Forelimb muscle (tissue), 1 donor: ENCODE measurements at places on chromosomes 16 and 17.

DNA sequence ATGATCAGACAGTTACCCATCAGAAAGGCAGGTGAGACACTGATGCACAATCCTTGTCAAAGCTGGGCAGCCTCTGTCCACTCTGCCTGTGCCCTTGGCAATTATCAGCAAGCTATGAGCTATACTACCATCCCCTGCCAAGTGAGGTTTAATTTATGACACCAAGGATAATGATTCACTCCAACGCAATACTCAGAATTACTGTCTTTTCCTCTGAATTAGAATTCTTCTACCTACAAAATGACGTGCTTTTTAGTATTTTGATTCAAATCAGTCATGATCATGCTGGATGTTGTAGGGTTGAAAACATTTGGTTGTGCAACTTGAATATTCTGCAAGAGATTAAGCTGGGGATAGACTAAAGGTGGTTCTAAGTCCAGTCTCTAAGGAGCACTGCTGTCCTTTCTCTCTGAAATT, 116.8 kb upstream of the SOX9 start:
- DNase-seq: no peak

- no peak for DNase-seq
These were observed 54.5 kb downstream of the SLC5A11 start for GRCh38 chr16:24900230-24900629.

GRCh38 chr17:6046931-6047330, 23.2 kb upstream of the WSCD1 start:
- DNase-seq: no peak

DNA sequence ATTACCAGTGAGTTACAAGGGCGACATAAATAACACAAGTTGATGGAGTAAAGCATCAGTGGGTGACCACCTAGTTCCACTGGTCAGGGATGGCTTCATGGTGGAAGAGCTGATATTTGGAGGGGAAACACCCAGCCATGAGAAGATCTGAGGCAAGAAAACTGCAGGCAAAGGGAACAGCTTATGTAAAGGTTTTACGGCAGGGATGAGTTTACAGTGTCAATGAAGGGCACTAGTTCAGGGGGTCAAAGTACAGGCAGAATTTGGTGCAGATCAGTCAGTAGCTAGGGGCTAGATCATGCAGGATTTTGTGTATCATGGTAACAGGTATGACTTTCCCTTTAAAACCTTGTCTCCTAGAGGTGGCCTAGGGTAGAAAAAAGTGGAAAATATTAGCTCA, 339.6 kb downstream of the PMP22 start:
- no peak for DNase-seq

GRCh38 chr17:82353484-82353883, 5.6 kb upstream of the TEX19 start:
- DNase-seq: no peak

- DNase-seq: no peak
These were observed 1.6 kb downstream of the RAB11FIP4 start for GRCh38 chr17:31392856-31393748.

DNA sequence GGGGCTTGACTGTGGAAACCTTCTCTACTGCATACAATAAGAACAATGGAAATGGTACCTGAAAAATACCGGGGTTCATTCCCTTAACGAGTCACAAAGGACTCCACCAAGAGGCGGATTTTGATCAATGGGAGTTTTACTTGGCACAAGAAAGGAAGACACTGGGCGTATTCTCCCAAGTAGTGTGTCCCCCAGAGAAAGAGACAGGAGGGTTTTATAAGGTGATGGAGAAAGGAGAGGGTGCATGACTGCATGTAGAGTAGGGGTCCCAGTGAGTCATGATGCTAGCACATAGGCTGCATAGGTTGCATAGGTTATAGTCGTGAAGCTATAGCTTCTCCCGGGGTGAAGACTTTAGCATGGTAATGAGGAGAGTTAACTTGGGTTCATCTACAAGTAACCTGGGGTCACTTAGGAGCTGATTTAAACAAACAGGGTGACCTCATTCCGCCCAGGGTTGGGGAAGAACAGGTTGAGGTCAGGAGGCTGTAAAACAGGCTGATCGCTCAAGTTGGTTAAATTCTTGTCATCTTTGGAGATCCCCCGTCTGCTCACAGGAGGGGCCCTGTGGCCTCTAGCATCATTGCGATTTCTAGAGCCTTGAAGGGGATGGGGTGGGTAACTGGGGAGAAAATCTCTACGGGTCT, 1.5 kb downstream of the MPV17L start:
- no peak for DNase-seq

DNA sequence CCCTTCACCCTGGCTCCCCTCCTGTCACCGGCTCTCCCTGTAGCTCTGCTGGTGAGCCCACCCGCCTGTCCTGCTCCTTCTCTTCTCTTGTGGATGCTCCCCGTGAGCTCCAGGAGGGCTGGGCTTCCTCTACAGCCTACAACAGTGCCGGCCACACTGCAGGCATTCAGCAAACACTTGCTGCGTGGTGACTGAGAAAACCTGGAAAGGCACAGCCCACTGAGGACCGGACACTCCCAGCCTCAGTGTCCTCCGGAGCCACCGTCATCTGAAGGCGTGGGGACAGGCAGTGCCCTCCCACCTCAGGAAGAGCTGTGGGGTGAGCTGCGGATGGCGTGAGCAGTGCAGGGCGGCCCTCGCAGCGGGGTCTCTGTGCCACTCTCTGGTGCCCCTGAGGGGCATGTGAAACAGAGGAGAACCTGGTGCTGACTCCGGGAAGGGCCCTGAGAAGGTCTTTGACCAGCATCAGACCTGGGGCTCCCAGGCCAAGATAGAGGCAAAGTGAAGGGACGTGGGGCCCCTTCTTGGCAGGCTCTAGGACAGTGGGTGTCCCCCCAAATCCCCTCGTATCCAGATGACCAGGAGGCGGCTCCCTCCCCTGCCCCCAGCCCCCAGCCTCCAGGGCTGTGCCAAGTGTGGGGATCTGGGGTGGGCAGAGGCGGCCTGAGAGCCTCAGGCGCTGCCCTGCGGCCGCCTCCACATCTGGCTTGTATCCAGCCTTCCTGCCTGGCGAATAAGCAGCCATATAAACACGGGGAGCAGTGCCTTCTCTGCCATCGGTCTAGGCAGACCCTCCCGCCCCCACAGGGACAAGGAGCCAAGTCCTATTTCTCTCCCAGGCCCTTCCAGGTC, 44.0 kb upstream of the PABPN1L start:
- no peak for DNase-seq

DNA sequence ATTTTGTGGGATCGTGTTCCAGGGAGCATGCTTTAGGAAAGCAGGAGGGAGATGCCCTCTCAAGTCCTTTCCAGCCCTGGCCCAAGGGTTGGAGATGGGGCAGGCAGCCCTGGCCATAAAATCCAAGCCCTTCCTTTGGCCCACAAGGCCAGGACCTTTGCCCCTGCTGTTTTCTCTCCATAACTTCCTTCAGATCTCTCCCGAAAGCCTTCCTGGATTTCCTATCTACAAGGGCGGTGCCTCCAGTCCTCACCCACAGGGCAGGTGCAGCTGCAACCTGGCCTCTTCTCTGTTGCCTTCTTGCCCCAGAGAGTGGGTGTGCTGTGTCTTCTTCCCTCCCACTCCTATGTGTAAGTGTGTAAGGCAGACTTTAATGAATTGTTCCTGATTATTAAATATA, 8.5 kb upstream of the PDP2 start:
- no peak for DNase-seq

- DNase-seq: no peak
These were observed 82.6 kb downstream of the HIC1 start for GRCh38 chr17:2137342-2138098.

DNA sequence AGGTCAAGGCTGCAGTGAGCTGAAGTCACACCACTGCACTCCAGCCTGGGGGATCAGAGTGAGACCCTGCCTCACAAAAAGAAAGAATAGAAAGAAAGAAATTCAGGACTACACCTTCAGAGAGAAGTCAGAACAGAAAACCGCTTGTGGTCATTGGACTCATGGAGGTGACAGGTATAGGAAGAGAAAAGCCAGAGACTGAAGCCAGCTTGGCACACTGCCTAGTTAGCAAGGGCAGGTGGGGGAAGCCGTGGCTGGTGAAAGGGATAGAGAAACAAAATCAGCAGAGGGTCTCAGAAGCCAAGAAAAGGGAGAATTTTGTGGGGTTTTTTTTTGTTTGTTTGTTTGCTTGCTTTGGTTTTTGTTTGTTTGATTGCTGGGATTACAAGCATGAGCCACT, 32.9 kb upstream of the SKAP1 start:
- no peak for DNase-seq

- no peak for DNase-seq
These were observed 376 bp upstream of the STAC2 start for GRCh38 chr17:39225959-39226683.

GRCh38 chr16:84940670-84941551, 70.4 kb downstream of the ZDHHC7 start:
- DNase-seq: no peak

- DNase-seq: no peak
These were observed 2.0 kb upstream of the TOP2A start for GRCh38 chr17:40419559-40420331.

GRCh38 chr16:30335598-30336474, 19.3 kb downstream of the CD2BP2 start:
- DNase-seq: no peak

DNA sequence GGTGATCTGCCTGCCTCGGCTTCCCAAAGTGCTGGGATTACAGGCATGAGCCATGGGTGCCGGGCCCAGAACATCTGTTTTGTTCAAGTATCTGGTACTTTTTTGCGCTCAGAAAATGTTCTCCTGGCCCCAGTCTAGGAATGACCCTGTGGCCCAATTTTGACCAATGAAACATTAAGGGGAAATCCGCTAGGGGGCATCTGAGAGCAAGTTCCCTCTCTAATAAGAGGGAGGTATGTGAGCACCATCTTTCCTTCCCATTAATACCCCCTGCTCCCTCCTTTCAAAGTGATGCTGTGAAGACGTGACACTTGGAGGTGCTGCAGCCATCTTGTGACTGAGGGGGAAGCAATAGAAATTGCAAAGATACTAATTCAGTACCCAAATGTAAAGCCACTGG, 16.5 kb upstream of the CLEC3A start:
- DNase-seq: no peak

- DNase-seq: no peak
These were observed 3.1 kb downstream of the MMP2 start for GRCh38 chr16:55482056-55482455.

DNA sequence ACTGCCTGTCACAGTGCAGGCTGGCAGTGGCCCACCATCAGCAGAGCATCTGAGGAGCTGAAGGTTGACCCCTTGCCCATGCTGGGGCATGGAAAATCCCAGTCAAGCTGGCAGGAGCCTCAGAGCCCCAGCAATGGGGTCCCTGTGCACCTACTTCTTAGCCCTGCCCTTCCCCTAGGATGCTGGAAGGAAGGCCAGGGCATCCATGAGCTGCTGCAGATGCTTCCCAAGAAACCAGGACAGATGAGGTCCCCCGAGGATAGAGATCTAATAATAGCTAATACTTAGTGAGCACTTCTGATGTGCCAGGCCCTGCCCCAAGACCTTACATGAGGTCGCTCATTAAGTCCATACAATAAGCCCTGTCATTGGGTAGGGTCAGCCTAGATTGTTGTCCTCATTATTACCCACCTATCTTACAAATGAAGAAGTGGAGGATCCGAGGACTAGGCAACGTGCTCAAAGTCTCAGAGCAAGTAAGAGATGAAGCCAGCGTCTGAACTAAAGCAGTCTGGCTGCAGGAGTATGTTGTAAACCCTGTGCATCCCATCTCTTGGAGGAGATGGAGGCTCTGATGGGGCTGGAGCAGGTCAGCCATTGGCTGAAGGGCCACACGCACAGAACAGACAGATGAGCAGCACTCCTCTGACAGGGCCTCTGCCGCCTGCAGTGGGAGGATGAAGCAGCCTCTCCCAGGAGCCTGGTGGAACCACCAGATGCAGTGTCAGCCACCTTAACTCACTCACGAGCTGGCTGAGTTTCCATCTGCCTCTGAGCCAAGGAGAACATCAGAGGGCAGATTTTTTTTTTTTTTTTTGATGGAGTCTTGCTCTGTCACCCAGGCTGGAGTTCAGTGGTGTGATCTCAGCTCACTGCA, 175.4 kb downstream of the WSCD1 start:
- DNase-seq: no peak

- no peak for DNase-seq
These were observed 32.8 kb downstream of the SCNN1B start for GRCh38 chr16:23334950-23335349.

DNA sequence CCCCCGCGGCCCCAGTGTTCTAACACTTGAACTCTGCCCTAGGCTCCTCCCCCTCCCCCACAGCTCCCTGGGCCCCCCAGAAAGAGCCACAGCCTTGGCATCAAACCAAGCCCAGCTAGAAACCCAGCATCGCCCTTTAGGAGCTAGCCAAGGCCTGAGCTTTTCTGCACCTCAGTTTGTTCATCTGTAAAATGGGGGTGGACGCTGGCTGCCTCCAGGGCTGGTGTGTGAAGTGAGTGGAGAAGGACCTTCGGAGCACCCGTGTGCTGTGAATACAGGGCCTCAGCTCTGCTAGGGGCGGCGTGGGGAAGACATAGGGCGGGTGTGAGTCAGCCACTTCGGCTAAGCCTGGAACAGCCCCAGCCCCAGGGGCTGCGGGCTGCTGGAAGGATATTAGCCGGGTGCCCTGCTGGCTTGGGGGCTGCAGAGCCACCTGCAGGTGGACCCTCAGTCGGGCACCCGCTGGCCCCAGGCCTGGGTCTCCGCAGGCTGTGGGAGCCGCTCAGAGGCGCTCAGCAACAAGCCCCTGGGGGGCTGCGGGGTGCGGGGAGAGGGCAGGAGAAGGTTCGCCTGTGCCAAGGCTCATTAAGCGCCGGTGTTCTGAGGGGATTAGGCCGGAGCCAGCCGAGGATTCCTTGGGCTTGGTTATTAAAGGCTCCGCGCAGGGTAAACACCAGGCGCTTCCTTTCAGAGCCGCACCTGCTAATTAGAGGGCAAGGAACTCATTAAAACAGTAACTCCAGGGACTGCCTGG, 217.0 kb upstream of the CIBAR2 start:
- DNase-seq: no peak

DNA sequence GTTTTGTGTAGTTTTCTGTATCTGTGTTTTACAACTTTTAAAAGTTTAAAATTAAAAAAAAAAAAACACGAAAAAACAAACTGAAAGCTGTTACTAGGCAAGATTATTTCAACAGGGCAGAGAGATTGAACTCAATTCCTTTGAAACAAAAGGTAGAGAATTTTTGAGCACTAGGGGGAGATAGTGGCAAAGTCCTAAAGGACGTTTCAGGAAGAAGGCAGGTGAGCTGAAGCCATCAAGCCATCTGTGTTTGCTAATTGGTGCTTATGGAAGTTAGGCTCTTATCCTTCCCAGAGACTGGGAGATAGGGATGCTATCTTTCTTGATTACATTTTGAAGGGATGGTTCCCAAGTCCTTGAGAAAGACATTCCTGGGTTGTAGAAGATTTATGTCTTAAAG, 70.6 kb upstream of the CLEC3A start:
- DNase-seq: no peak

DNA sequence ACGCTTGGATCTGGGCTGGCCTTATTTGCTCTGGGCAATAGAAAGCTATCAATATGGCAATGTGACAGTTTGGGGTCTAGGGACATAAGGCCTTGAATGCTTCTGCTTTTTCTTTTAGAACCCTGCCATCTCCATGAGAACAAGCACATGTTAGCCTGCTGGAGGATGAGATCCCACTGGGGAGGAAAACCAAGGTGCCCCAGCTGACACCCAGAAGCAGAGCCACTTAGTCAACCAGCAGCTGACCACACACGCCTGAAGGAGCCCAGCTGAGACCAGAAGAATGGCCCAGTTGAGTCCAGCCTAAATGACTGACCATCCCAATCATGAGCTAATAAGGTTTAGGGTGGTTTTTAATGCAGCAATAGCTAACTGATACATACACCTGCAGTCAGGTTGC, 171.2 kb downstream of the AHSP start:
- DNase-seq: no peak
